NCI-H510A treated with DMSO at 0.1 percent for 48 hours (cell line): ENCODE measurements at places on chromosomes 11 and 22.
A peak's percentile ranks its signal among the peaks of the same experiment; 100 is the strongest.

- no peak for DNase-seq
Observed at GRCh38 chr22:19862619-19863246, 8.1 kb upstream of the GNB1L start.

GRCh38 chr22:44707752-44708151 lies 5.7 kb downstream of the PRR5 start:
- DNase-seq = no peak

DNA sequence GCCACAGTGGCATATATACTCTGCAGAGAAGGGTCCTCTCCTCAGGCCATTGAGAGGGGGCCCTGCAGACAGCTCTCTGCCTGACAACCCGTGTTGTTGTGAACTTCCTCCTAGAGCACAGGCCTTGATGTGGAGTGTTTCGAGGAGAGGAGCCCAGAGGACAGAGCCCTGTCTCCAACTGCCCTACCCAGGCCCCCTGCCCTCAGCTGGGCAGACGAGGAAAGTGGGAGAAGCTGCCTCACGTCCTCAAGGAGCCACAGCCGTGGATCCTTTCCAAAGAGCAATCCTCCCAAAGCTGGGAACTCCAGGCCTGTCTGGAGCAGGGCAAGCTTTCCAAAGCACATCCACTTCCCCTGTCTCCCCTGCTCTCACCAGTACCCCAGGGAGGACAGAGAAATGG lies 10.7 kb downstream of the LMO1 start:
- no peak for DNase-seq

DNA sequence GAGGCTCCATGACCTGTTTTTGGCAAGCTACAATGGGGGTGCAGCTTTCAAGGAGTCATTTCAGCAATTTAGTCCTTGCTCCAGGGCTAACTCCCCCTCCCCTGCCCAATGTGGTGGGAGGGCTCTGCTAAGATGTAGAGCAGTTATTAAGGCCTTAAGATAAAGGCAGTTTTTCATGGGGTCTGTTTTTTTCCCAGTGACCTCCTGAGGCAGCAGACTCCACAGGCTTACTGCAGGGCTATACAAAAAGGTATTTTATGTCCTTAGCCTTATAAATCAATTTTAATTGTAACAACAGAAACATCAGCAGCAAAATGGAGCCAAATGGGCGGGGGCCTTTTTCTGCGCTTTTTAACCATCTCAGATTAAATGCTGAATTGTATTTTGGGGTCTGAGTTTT lies 192.3 kb downstream of the KIRREL3 start:
- DNase-seq = no peak

DNA sequence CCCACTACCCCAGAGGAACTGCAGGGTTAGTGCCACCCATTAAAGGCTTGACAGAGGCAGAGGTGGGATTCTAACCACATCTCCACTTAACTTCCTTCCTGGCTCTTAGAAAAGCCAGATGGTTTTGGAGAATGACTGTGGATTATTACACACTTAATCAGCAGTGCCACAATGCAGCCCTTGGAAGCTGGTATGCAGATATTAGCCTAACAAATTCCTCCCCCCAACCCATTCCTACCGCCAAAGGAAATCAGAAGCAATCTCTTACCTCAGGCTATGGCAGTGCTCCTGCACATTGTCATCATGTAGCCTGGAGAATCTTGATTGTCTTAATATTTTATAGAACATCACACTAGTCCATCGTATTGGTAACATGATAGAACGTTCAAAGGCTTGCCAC lies 23.2 kb upstream of the NRGN start:
- DNase-seq = no peak

DNA sequence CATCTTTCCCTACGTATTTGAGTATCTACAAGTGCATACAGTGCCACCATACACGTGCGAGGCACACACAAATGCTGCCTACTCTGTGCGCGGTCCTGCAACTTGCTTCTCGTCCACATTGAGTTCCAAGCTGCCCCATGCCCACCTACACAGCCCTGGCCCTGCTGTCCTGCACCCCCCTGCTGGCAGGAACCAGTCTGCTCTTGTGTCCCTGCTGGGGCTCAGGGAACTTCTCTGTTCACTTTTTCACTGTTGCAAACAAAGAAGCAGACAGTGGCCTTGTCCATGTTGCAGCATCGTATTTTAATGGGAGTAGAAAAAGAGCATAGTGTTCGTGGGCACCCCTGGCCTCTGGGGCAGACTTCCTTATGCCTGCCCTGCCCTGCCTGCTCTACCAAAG lies 14.0 kb downstream of the CPT1A start:
- no peak for DNase-seq

GRCh38 chr11:86070142-86071056 lies 1.5 kb upstream of the PICALM start:
- DNase-seq = no peak

GRCh38 chr22:18121506-18121905 lies 10.9 kb downstream of the TUBA8 start:
- DNase-seq = no peak

DNA sequence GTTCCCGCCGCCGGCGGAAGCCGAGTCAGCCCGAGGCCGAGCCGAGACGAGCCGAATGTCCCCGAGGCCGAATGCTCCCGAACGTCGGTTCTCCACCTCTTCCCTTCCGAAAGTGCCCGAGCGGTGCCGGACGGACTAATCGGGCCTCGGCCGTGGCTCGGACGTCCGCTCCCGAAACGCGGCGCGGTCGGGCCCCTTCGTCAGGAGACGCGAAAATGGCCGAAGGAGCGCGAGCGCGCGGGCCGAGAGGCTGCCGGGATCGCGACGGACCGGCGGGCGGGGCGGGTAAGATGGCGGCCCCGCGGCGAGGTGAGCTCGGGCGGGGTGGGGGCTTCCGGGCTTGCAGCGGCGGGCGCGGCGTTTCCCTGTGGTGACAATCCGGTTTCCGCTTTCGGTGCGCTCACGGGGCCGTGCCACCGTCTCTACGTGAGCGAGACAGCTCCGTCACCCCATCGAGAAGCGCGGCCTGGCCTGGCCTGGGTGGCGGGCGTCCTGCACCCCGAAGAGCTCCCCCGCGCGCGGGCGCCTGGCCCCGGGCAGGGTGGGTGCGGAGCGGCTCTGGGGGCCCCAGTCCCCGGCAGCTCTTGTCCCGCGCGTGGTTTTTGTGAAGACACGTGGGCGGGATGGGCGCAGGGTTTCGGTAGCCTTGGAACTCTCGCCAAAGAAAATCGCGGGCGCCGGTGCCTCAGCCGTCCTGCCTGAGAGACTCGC lies at the start of gene TMEM80:
TMEM80 (plus strand) TSS at position 279 of the 711 bp plus-strand sequence; CDS start at position 291, 12 bp downstream.
- peak; percentile 84 for DNase-seq

DNA sequence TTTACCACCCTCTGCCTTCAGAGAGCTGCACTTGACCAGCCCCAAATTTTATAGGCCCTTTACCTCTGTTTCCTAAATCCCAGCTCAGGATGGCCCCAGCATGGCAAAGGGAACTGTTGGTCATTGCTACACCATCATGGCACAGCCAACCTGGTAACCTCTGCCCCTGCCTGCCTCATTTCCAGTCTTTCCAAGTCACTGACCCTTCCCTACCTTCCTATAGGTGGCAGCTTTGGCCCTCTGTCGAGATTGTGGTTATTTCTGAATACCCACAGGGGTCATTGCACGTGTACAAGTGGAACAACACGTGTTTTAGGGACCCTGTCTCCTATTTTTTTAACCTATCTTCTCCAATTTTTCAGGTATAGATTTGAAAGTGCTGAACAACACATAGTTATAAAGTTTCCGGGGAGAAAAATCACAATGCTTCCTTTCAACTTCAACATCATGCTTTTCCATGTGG lies 2.8 kb downstream of the GALNT18 start:
- no peak for DNase-seq

DNA sequence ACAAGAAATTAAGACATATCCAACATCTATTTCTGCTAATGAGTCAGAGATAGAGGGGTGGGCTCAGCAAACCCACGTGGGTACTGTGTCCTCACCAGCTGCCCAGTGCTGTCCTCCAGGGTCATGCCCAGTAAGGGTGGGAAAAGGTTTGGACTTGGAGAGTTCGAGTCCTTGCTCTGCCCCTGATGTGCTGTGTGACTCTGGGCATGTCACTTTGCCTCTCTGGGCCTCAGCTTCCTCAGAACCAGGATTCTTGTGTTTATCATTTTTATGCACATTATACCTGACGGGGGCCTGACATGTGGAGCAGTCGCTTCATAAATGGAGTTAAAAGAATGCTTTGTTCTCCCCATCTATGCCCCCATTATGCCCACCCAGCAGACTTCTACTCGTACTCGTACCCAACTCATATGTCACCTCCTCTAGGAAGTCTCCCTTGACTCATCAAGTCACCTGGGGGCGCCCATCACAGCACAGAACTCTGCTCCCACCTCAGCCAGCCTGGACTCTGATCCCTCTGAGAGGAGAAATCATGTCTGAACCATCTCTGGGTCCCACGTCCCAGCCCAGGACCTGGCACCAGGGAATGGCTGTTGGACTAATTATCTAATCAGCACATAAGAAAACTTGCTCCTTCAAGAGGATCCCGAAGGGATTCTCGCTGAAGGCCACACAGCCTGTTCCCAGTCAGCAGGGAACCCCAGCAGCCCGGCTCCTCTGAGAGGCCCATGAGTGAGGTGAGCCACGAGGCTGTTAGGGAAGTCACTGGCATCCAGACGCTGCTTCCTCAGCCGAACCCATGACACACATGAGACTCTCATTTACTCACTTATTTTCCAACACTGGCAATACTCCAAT lies 38.7 kb upstream of the TSKU start:
- DNase-seq = no peak

GRCh38 chr11:24070435-24070834 lies 426.4 kb upstream of the LUZP2 start:
- no peak for DNase-seq

GRCh38 chr11:117121176-117121575 lies 22.9 kb upstream of the PAFAH1B2 start:
- no peak for DNase-seq

GRCh38 chr11:14149683-14150082 lies 187.2 kb downstream of the SPON1 start:
- no peak for DNase-seq

GRCh38 chr22:37967147-37967546 lies 13.6 kb downstream of the POLR2F start:
- no peak for DNase-seq

- no peak for DNase-seq
Observed at GRCh38 chr22:42868751-42869251, 11.7 kb upstream of the ARFGAP3 start.

- no peak for DNase-seq
Observed at GRCh38 chr11:87398931-87399330, 361.2 kb downstream of the TMEM135 start.

DNA sequence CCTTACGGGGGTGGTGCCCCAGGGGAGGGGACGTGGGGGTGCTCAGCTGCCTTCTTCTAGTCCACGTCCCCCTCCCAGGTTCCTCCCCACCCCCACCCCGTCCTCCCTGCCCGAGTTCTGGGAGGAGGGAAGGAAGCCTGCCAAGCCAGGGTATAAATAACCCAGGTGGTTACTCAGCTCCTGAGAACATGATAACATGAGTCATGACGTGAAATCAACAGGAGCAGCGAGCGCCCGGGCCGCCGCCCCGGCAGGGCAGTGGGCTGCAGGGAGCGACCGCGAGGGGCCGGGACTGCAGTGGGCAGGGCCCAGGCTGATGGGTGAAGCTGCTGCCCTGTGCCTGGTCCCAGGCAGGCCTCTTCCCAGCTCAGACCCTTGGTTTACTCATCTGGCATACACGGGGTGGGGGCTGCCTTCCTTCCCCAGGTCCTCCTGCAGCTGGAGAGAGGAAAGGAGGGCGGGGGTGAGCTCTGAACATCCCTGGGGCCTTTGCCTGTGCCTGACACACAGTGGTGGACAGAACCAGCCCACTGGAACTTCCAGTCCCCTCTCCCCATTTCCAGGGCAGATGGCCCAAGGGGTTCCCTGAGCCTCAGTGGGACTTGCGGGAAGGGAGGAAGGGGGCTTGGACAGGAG lies 8.8 kb upstream of the PDGFB start:
- DNase-seq = peak; percentile 29

DNA sequence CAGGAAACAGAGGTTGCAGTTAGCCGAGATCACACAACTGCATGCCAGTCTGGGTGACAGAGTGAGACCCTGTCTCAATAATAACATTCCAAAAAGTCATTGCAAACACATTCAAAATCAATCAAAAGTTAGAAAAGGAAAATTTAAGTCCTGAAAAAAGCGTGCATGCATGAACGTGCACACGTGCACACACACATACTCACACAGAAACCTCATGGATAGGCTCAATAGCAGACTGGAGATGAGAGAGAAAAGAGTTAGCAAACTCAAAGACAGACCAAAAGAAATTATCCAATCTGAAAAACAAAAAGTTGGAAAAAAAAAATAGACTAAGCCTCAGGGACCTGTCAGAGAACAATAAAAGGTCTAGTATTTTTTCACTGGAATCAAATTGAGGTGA lies 1005.6 kb downstream of the TBC1D22A start:
- no peak for DNase-seq

DNA sequence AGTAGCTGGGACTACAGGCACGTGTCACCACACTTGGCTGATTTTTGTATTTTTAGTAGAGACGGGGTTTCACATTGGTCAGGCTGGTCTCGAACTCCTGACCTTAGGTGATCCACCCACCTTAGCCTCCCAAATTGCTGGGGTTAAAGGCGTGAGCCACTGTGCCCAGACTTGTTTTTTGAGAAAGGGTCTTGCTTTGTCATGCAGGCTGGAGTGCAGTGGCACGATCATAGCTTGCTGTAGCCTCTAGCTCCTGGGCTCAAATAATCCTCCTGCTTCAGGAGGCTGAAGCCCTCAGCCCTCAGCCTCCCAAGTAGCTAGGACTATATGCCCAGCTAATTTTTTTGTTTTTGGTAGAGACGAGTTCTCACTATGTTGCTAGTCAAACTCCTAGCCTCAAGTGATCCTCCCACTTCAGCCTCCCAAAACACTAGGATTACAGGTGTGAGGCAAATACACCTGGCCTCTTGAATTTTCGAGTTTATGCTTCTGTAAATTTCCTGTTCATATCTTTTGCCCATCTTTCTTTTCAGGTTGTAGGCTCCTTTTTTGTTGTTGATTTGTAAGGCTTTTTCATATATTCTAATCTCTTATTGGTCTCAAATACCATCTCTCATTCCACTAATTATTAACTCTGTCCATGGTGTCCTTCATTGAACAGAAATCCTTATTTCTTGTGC lies 3.4 kb upstream of the RBM4B start:
- DNase-seq = no peak

- no peak for DNase-seq
Observed at GRCh38 chr22:49263101-49263500, 564.6 kb downstream of the BRD1 start.
